ENCODE measurements at places on chromosomes 13 and 19.

GRCh38 chr13:21413013-21413412, 46.1 kb downstream of the ZDHHC20 start:
- DNase-seq = no peak

GRCh38 chr13:97901716-97902115, 51.8 kb upstream of the IPO5 start:
- no peak for DNase-seq

- DNase-seq = no peak
Measured at GRCh38 chr19:4369888-4370260, 26.5 kb downstream of the MPND start.

DNA sequence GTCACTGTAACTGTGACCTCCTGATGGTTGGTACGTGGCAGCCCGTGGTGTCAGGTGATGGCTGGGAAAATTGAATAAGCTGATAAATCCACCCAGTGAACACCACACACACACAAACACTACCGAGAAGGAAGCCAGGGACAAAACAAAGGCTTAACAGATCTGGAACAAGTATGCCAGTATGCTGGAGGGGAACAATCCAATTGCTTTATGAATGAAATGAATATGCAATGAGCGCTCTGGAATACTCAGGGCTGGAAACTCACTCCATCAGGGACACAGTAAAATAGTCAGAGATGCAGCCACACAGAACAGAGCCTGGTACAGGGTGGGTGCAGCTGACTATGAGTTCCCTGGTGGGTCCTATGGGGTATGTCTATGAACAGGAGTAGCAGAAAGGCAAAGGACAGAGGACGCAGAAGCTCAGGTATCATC, 16.7 kb downstream of the TMTC4 start:
- DNase-seq = no peak

DNA sequence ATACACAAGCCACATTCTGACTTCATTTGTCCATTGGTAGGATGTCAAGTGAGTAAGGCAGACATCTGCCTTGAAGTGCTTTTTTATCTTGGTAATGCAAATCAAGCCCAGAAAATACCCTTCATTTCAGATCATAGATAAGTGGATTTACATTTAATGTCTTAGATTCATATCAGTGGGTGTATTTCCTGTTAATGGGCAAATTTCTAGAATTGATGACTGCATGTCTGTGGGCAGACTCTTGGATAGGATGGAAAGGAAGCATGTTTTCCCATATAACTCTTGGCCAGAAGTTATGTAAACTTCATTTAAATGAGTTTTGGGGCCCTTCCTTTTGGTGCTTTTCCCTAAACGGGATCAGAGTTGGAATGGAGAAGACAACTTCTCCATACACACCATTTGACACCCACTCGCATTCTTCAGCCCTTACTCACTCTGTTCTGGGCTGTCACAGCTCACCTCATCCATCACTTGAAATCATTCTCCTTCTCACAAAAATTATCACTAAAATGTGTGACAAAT, 154.6 kb downstream of the FLT1 start:
- DNase-seq = no peak

GRCh38 chr13:104817271-104817670, 1718.2 kb downstream of the EFNB2 start:
- no peak for DNase-seq

DNA sequence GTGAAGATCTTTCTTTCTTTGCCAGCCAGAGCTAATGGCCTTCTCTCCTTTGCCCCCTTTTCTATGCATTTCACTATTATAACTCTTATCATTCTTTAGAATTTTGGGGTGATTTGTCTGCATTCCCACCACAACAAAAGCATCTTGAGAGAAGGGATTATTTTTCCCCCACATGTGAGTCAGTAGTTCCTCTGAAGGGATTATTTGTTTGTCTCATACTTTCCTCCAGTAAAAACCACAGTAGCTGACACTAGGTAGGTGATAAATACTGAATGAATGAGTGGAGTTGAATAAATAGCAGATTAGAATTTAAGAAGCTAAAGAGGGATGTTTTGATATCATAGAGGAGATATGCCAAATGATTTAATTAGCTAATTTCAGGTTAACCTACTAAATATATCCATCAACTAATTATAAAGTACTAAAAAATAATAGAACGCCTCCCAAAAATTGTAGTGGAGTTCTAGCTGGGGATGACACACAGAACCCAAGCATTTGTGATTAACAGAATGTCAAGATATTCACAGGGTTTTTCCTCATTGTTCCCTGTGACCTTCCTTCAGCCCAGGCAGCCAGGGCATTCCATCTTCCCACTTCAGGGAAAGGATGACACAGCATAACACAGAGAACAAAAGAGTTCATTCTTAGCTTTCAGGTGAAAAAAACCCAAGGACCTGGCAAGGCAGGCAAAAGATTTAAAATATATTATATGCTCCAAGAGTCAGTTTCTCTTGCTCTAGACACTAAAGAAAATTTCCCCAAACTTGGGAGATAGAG, 3.5 kb upstream of the TBC1D4 start:
- DNase-seq = no peak

GRCh38 chr13:87452281-87452680, 218.9 kb upstream of the SLITRK5 start:
- DNase-seq = no peak

GRCh38 chr19:4369109-4369887, 25.9 kb downstream of the MPND start:
- DNase-seq = no peak

DNA sequence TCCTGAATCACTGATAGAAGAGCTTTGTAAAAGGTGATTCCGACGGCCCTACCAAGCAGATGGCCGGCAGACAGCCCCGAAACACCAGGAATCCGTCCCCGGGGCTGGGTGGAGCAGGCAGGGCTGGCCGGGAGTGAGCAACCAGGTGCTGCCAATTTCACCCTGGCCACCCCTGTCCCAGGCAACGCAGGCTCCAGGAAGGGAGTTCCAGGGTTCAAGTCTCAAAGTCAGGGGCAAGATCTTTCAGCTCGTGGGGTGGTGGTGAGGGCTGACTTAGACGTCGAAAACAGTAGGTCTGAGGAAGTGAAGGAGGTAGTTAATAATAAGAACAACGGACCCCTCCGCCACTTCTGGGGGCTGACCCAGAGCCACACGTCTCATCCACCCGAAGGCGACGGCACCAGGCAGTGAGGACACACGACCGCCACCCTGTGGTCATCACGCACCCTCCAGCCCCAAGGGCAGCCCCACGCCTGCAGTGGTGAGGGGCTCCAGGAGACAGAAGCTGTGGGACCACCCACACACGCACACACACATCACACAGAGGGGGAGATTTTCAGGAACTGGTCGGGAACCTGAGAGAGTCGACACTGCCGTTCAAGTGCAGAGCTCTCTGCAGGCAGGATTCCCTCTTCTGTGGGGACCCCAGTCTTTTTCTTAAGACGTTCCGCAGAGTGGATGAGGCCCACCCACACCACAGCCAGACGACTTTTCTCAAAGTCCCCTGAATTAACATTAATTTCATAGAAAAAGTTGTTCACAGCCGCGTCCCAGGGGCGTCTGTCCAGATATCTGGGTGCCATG, 67.2 kb downstream of the SPACA7 start:
- DNase-seq = no peak

DNA sequence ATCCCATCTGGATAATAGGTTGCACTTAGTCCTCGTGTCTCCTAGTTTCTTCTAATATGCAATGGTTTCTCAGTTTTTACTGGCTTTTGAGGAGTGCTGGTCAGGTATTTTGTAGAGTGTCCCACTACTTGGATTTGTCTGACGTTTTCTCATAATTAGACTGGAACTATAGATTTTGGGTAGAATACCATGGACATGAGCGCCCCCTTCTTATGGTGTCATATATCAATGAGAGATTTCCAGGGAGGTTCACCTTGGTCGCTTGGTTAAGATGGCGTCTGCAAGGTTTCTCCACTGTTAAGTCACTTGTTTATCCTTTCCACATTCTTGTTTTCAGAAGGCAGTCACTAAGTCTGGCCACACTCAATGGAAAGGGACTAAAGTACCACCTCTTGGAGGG, 6.7 kb downstream of the SOHLH2 start:
- DNase-seq = no peak

DNA sequence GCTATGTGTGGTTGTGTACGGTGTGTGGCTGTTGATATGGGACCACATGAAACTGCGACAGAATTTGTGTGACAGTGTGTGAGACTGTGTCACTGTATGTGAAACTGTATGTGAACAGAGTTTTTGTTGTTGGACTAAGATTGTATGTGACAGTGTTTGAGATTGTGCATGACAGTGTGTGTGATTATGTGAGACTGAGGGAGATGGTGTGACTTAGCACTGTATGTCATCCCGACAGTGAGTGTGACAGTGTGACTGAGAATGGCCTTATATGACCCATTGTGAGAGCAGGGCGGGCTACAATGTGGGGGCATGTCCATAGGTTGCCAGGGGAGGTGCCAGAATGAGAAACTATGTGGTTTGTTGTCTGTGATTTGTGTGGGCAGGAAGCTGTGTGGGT, 930 bp downstream of the ZNF583 start:
- DNase-seq = no peak

DNA sequence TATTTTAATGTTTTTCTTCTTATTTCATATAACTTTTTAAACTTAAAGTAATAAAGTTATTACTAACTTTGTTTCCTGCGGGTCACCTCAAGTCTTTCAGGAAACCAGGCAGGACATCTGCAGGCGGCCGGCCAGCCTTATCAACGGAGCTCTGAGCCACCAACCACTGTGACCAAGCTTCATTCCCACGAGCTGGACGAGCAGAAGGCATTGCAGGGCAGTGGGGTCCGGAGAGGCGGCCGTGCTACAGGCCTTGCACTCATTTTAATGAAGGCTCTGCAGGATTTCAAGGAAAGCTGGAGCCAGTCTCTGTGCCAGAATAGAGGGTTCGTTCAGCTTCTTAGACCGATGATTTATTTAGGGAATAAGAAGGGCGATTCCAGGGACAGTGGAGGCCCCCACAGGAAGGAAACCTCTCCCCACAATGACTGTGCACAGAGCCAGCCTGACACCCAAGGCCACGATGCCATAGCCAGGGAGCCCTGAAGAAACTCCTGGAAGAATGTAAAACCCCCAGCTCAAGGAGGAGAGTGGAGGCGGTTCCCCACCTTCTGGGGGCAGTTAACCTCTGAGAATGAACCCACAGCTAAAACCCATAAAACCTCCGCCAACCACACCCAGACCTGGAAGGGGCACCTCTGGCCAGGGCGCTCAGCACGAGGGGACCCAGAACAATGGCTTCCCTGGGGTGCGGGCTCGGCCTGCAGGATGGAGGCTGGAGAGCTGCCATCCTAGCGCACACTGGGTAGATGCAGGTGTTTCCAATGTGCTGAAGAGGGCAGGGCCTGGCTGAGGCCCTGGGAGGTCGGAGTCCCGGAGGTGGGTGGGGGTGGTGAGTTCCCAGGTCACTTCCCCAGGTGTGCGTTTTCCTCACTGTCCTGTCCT, 75.0 kb downstream of the RASA3 start:
- DNase-seq = no peak

DNA sequence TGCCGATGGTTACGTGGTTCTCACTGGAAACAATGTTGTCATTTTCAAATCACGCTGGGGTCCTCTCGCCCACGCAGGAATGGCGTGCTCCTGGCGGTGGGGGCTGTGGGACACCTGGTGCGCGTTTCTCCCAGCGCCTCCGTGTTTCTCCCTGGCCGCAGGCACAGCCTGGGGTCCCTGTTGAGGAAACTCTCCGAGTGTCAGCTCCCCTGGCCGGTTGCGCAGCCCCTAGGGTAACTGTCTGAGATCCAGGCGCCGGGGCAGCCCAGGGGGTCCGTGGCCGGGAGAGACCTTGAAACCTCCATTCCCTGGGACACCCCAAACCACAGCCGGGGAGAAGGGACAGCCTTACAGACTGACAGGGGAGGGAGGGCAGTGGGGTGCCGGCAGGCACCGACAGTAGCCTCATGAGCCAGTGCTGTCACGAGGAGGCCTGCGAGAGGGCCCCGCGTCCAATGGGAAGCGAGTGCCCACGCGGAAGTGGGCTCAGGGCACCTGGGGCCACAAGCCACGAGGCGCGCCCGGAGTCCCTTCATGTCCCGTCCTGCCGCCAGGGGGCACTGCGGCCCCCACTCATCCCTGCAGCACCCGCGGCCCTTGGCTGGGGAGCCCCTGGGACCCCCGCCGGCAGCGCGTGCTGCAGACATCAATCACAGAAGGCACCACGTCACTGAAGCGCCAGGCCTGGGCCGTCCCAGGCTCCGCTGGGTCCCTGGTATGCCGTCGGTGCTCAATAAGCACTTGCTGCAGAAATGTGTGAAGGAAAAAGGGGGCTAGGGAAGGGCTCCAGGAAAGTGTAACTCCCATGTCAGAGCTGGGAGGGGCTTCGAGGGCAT, 9.5 kb downstream of the ADAMTSL5 start:
- DNase-seq = no peak

DNA sequence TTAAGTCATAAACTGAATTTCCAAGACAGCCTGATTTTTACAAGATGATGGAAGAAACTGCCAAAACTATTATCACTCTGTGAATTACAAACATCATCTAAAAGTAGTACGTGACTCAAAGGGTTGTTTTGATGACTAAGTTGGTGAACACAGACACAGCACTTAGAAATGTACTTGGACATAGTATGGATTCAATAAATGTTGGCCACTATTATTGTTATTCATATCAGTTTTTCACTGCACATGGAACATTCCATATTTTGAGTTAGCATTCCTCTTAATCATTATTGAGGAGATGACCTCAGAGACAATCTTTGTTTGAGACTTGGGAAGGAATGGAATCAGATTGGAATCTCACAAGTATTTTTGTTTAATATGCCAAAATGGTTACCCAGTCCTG, 172.9 kb downstream of the OXGR1 start:
- no peak for DNase-seq

- no peak for DNase-seq
Measured at GRCh38 chr19:15895876-15896430, 1.9 kb downstream of the CYP4F2 start.

DNA sequence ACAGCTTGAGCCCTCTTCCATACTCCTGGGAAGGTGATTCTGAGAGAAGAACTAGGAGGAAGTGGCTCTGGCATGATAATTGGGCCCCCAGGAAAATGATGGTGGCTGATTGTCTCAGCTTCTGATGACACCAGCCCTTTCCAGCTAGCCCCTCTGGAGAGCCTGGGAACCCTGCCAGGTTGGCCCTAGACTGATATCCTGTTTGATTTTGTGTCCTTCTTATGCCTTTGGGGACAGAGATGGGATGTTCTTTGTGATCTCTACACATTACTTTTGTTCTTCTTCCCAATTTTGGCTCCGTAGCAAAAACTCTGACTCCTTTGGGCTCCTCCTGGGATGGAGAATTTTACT, 39.7 kb downstream of the ERICH6B start:
- no peak for DNase-seq

DNA sequence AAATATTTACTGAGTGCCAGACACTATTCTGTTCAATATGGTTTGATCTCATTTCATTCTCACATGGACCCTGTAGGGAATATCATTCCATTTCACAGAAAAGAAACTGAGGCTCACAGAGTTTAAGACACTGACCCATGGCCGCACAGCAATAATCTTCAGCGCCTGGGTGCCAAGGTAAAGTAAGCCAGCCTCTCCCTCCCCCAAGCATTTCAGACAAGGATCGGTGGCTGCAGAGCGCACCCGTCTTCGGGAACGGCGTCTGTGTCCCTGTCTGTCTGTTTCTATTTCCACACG, 4.3 kb upstream of the PDE4A start:
- no peak for DNase-seq

- DNase-seq = no peak
Measured at GRCh38 chr19:5059213-5059574, 90.3 kb downstream of the KDM4B start.

- DNase-seq = peak; percentile 41
Measured at GRCh38 chr19:56720281-56720680, 48.7 kb upstream of the ZNF835 start.

GRCh38 chr19:55642153-55643002, 1.1 kb upstream of the ZNF581 start:
- DNase-seq = peak; percentile 7

Data from NCI-H748 treated with DMSO at 0.1 percent for 48 hours (cell line).